Stimulated activated CD8-positive, alpha-beta memory T cell treated with anti-CD3 and anti-CD28 coated beads, Interleukin-7, amount 100 ng/mL, for 1 hour (primary cell): ENCODE measurements at places on chromosomes 5 and 9.

DNA sequence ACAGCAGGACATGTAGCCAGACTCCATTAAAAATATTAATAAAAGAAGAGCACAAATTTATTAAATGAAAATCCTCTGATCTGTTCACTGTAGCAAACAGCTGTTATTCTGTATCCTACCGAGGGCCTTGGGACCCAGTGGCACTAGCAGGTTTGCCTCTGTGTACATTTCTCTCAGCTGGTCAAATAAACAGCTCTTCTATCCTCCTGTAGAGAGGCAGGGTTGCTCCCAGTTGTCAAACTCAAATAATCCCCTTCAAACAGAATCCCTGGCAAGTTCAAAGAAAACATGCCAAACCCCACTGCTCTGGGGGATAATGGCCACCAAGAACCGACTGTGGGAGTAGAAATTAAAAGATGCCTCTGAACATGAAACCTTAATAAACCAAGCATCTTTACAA lies 1262.0 kb upstream of the DMAC1 start:
- no peak for DNase-seq

DNA sequence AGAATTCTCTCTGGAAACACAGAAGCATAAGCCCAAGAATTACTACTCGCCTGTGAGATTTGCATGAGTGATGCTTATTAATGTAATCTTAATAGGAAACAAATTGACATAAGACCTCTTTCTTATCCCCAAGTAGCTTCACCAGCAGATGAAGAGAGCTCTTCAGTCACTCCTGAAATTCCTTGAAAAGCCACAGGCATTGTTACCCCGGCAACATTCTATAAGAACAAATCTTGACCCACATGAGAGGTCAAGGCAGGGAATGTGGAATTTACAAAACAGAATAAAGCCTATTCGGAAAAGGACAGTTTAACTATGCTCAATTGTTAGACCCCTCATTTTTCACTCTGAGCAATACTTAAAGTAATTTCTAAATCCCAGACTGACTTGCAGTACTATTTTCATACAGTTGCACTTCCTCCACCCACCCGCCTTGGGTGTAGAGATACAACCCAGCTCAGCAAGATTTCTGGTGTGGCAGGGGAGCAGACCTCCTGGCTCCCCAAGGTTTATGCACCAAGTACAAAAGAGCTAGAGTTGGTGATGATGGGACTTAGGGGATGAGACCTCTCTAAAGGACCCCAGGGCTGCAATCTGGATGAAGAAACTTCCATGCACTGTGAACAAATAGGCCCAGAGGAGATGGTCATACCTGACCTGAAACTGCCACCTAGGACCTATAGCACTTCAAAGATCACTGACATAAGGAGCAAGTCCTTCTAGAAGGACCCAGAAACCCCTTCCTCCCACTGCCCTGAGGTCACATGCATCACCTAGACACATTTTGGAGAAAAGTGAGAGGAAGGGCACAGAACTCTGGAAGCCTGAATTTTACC lies 242.1 kb downstream of the ZNF608 start:
- no peak for DNase-seq

- DNase-seq, result no peak
Measured at GRCh38 chr9:111195766-111196165, 134.3 kb downstream of the OR2K2 start.

DNA sequence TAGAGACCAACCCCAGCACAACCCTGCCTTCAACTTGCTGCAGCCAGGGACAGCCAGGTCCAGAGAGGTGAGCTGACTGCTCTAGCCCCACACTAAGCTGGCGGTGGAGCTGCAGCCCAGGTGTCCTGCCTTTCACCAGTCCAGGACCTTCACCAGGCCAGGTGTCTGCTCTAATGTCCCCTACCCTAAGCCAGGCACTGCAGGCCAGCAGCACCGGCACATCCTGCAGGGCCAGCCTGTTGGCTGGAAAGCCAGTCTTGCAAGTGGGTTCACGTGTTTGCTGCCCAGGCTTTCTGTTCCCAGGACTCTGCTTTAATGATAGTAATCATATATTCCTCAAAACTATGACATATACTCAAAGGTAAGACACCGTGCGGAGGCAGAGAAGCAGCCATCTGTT lies 5.5 kb downstream of the SHC3 start:
- no peak for DNase-seq

- no peak for DNase-seq
Measured at GRCh38 chr9:137045294-137046087, 486 bp downstream of the NPDC1 start.

- no peak for DNase-seq
Measured at GRCh38 chr5:59943452-59944113, 50.1 kb upstream of the PDE4D start.

- no peak for DNase-seq
Measured at GRCh38 chr9:87699835-87700234, 26.1 kb upstream of the CTSL start.

DNA sequence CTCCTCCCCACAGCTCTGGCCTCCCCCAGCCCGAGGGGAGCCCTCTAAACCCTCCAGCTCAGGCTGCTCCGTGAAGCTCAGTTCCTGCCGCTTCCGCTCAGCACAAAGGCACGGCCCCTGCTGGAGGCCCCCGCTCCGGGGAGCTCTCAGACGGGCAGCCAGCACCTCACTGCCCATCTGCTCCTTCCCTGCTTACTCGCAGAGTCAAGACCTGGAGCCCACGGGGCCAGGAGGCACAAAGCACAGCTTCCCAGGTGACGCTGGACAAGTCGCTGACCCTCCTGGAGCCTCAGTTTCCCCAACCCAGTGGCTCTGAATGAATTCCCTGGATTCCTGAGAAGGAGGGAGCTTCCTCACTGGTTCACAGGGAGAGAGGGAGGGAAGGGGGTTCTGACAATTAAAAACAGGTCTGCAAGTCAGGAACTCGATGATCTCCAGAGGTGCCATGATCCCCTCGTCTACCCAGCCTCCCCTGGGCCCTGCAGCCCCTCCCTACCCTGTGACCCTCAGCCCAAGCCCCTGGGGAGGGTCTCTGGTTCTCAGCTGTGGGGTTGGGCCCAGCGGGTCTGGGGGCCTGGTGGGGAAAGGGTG lies 36.2 kb downstream of the VAV2 start:
- peak; percentile 17 for DNase-seq

- no peak for DNase-seq
Measured at GRCh38 chr9:131545003-131545785, at the start of gene PRRT1B. PRRT1B (plus strand) TSS chr9:131545523; CDS start chr9:131545616, 93 bp downstream.

DNA sequence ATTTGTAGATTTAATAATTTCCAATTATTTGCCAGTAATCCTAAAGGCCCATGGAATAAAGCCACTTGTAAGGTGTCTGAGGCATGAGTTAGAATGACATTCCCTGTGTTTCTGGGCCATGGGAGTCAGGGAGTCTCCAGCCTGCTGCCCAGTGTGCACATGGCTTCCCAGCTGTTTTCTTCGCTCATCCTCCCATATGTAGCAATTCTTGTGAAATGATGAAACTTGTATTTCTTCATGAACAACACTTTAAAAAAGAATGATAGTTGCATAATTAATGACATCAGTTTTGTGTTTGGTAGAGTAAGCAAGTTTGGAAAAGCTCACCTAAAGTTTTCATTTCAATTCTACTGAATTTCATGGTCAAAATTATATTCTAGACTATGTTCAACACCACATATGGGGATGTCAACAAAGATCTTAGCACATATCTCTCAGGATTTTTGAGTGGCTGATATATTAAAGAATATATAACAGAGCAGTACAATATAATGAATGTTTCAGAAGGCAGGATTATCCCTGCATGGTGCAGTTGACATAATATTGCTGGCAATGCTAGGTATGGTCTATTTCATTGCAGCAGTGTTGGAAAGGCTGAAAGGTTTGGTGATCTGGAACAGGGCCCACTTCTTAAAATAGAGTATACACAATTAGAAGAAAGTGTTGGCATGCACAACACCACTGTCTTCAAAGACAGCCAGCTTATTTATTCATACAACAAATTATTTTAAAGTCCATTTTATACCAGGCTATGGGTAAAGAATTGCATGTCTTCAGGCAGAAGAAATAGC lies 44.7 kb downstream of the GRIN3A start:
- DNase-seq, result no peak

- no peak for DNase-seq
Measured at GRCh38 chr5:53126521-53126920, 17.0 kb upstream of the MOCS2 start.
